ENCODE measurements at places on chromosomes 3 and 15.
A peak's percentile ranks its signal among the peaks of the same experiment; 100 is the strongest.

DNA sequence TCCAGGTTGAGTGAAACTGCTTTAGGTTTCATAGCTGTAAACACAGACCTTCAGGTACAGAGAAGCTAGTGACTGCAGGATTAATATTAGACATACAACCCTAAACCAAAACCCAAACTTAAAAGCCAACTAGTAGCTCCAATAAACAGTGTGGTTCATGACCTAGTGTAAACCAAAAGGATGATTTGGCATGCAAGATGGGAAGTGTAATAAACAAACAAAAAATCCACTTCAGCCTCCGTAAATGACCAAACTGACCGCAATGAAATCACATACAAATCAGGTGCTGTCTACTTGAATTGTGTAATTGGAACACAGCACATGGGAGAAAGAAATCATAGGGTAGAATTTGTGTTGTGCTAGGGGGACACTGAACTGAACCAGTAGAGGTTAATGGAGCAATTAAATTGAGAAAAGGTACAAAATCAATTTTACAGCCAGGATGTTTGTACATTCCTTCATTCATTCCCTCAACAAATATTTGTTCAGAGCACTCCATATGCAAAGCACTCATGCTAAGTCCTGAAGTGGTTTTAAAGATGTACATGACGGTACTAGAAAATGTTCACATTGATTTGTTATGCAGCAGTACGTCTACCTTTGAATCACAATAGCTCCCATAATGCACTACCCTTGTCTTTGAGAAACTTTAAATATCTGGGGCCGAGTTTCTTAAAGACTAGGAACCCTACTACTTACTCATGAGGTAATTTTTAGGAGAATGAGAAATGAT is 21.4 kb upstream of the CHST2 start:
- DNase-seq, result no peak

DNA sequence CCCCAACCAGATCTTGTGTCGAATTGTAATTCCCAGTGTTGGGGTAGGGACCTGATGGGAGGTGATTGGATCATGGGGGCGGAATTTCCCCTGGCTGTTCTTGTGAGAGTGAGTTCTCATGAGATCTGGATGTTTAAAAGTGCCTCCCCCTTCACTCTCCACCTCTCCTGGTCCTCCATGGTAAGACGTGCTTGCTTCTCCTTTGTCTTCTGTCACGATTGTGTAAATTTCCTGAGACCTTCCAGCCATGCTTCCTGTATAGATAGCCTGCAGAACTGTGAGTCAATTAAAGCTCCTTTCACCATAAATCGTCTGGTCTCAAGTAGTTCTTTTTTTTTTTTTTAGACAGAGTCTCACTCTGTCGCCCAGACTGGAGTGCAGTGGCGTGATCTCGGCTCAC is 42.3 kb downstream of the NR1D2 start:
- no peak for DNase-seq

- no peak for DNase-seq
These were observed 20.8 kb upstream of the NR2C2 start for GRCh38 chr3:14926592-14926991.

DNA sequence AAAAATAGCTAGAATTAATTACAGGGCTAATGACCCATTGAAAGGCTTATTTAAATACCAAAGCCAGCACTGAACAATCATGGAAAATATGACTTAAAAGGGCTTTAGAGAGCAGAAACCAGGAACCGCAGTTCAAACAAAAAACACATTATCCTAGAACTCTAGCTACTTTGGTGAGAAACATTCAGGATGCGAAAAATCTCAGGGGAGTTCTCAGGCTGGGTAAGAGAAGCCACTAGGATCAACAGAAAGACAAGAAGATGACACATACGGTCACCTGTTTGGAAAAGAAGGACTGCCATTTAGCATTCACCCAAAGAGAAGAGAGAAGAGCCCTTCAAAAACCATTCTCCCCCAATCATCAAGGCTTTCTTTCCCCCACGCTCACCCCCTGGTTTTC is 75.6 kb upstream of the ICE2 start:
- no peak for DNase-seq

GRCh38 chr3:150483226-150483625 is 63.1 kb downstream of the SERP1 start:
- DNase-seq, result no peak

GRCh38 chr3:112736386-112736785 is 95.4 kb upstream of the CCDC80 start:
- no peak for DNase-seq

DNA sequence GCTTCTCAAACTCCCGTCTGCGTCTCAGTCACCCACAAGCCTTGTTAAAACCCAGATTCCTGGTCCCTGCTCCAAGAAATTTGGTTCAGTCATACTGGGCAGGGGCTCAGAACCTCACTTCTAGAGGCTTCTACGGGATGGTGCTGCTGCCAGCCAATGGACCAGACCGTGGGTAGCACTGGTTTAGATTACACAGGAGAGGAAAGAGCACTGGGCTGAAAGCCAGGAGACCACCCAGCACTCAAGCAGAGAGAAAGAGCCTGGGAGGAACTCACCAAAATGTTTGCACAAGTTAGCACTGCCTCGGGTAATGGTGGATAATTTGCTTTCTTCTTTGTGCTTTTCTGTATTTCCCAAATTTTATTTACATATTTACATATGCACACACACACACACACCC is 46.9 kb upstream of the MUC13 start:
- no peak for DNase-seq

DNA sequence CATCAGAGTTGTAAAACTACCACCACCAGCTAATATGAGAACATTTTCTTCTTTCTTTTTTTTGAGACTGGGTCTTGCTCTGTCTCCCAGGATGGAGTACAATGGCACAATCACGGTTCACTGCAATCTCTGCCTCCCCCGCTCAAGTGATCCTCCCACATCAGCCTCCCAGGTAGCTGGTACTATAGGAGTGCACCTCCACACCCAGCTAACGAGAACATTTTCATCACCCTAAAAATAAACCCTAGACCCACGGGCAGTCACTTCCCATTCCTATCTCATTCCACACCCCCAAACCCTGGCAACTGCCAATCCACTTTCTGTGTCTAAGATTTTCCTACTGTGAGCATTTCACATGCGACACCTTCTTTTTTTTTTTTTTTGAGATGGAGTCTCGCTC is 130.9 kb downstream of the ATP10A start:
- no peak for DNase-seq

DNA sequence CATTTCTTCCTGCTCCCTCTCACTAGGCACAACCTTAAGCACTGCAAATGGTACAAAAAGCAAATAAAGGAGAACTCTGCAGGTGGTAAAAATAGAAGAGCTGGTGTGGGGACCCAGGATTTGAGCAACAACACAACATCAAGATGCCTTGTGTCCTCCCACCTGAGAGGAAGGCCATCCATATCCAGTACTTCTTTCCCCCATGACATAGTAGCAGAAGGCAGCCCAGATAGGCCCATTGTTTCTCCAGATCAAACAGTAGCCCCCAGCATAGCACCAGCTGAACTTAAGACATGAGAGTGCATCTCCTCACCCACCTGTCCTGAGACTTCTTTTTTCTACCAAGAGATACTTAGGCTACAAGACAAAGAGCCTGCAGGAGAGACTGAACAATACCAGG is 180.5 kb downstream of the GOLGA6L6 start:
- DNase-seq, result no peak

DNA sequence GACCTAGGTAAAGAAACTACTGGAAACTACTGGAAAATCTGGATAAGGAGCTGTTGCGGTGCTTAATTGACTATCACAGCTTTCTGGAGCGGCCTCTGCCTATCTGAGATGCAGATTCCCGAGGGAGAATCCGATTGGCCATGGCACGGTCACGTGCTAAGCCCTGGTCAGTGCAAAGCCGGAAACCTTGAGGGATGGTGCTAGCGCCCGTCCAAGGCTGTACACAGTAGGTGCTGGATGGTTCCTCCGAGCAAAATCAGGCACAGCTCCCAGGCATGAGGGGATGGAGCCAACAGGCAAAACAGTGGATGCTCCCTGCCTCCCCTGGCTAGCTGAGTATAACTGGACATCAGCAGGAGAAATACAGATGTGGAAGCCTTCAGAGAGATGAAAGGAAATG is 238.7 kb upstream of the HES1 start:
- DNase-seq, result no peak

- no peak for DNase-seq
These were observed 141.9 kb upstream of the THBS1 start for GRCh38 chr15:39438799-39439592.

DNA sequence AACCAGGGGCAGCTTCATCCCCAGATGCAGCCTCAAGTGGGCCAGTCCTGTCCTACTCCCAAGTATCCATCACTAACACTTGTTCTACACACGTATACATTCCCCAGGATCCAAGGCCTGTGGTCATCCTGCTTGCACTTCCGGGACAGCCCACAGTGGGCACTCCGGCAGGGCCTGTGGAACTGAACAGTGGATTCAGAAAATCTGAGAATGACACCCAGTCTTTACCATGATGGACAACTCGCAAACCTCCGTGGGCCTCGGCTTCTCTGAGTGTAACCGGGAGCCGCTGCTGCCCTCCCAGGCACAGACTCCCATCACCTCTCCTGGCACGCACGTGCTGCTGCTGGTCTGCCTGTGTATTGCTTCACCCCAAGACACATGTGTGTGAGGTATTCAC is 59.6 kb downstream of the ATP10A start:
- DNase-seq, result no peak

DNA sequence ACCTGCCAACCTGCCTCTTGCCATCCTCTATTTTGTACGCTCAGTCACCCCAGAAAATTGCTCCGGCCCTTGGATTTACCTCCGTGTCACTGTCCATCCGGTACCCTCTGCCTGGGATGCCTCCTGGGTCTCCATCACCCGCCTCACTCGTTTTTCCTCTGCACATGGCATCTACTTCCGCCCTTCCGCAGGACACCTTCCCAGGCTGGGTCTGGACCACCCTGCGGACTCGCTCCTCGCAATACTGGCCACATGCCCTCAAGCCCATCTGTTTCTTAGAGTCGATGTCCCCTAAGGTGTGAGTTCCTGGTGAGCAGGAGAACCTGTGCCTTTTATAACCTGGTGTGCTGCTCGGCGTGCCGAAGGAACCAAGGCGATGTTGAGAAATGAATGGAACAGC is 58.5 kb downstream of the APBA2 start:
- no peak for DNase-seq

DNA sequence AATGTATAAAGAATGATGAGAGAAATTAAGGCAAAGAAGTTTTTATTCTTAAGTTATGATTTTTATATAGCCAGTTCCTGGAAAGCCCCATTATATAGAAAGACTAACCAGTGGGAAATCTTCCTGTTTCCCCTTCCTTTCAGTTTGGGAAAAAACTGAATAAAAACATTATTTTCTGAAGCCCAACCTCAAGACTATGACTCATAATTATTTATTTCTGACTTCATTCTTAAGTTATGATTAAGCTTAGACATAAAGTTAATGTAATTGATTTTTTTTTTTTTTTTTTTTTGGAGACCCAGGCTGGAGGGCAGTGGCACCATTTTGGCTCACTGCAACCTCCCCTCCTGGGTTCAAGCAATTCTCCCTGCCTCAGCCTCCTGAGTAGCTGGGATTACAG is 55.8 kb downstream of the TRPC1 start:
- no peak for DNase-seq

DNA sequence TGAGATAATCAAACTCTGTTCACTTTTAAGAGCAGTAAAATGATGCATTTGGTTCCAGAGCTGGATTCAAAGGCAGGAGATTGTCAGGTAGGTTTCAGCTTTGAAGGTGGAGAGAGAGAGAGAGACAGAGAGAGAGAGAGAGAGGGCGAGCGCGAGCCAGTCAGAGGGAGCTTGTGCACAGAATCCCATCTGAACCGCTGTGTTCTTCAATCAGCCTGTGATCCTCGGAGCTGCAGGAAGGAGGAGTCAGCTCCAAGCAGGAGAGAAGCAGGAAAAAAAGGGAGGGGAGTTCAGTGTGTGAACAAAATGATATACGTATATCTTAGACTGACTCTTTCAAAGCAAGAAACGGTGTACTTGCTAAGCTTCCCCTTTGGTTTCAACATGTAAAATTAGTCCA is at the start of gene GPR149:
Gene GPR149 (minus strand): TSS at position 177 of the 400 bp plus-strand sequence. CDS start 575 bp downstream, outside the sequence.
- no peak for DNase-seq

- peak; percentile 21 for DNase-seq
These were observed 127.0 kb downstream of the KLHL25 start for GRCh38 chr15:85667491-85668424.

GRCh38 chr15:63364399-63365272 is 17.0 kb downstream of the CA12 start:
- DNase-seq, result no peak

- peak; percentile 11 for DNase-seq
These were observed 641 bp downstream of the OPA1 start for GRCh38 chr3:193593668-193594030.

- no peak for DNase-seq
These were observed 191.1 kb downstream of the GREM1 start for GRCh38 chr15:32908872-32909271.

- DNase-seq, result no peak
These were observed 3.5 kb upstream of the CPNE4 start for GRCh38 chr3:132038198-132038825.
